ENCODE measurements at places on chromosomes 1 and 21.
A peak's percentile ranks its signal among the peaks of the same experiment; 100 is the strongest.

DNA sequence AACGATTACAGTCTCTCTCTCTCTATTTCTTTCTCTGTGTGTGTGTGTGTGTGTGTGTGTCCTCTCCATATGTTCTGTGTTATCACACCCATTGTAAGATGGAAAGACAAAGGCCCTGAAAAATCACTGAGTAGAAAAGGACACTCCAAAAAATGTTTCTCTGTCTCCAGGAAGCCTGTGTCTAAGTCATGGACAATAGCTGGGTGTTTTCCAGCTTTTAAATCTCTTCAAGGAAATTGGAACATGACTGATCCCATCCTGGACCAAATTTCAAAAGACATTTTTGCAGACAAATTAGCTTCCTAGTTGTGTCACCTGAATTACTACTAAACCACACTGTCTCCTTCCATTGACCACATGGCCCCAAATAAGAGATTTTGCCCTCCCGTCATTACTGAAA lies 31.0 kb upstream of the LMX1A start:
- no peak for DNase-seq

GRCh38 chr1:42348498-42348897 lies 13.5 kb upstream of the FOXJ3 start:
- DNase-seq = no peak

DNA sequence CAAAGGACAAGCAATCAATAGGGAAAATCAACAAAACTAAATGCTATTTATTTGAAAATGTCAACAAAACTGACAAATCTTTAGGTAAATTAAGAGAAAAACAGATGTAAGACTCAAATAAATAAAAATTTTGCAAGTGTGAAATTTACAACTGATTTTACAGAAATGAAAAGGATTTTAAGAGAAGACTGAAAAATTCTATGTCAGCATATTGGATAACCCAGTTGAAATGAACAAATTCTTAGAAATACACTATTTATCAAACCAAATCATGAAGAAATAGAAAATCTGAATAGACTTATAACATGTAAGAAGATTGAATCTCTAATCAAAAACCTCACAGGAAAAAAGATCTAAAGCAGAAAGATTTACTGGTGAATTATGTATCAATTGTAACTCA lies 7.6 kb upstream of the SPRR2F start:
- DNase-seq = no peak

- no peak for DNase-seq
Measured at GRCh38 chr1:188582911-188583532, 1754.3 kb downstream of the PLA2G4A start.

- DNase-seq = no peak
Measured at GRCh38 chr1:106651028-106651762, 405.3 kb upstream of the PRMT6 start.

DNA sequence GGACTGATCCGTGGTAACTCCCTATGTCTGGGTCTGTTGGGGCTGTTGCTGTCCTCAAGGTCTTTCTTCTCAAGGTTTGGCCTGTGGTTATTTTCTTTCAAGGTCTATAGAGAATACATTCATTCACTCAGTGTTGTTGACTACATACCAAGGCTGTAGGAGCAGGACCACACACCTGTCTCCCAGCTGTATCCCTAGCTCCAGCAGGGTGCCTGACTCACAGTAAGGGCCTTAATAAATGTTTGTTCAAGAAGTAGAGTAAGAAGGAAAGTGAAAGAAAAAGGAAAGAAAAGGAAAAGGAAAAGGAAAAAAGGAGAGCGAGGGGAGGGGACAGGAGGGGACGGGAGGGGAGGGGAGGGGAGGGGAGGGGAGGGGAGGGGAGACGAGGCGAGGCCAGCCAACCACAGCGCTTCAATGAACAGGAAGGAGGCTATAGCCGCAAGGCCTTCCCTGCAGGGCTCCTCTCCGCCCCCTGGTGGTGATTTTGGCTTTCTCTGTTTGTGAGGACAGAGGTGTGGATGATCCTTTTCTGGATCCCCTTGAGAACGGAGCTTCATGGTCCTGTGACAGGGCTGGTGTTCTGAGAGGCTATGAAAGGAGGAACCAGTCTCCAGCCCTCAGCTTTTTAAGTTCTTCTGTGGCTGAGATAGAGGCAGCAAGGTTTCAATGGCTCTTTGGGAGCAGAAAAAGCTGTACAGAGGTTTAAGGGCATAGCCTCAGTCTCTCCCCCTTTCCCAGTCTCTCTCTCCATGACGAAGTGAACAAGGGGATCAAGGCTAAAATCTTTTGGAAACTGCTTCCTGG lies 30.6 kb upstream of the LCE5A start:
- peak; percentile 16 for DNase-seq

GRCh38 chr1:10736634-10737586 lies 59.5 kb downstream of the CASZ1 start:
- DNase-seq = no peak

DNA sequence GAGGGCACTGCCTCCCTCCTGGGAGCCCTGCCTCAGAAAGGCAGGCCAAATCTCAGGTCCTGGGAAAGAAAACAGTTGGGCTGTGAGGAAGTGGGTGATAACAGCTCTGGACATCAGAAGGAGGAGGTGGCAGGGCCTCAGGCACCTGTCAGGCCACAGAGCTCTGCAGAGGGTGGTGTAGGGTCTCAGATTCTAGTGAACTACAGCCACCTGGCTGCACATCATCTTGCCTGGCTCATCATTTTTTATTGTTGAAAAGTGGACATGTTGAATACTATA lies 15.3 kb upstream of the ZNF678 start:
- no peak for DNase-seq

All from stimulated activated CD8-positive, alpha-beta memory T cell treated with anti-CD3 and anti-CD28 coated beads, Interleukin-7, amount 100 ng/mL, for 48 hours (primary cell).